GM12878 (cell line): ENCODE measurements at places on chromosomes 3 and 15. TPM values are rescaled to one million over a fixed set of nuclear protein-coding genes. Genes with fewer than 3 reads are reported as not detected.

Gene HACD2
- total RNA-seq: 20.4 and 21.5 TPM in 2 replicates

Gene GP5
- 0.05 TPM in 1 of 2 replicates, not detected in the other for total RNA-seq

Gene GPR27
- total RNA-seq: not detected in 2 replicates

Gene SCG5
- 0.53 and 0.62 TPM in 2 replicates for total RNA-seq

Gene THSD4
- total RNA-seq: 0.03 and 0.13 TPM in 2 replicates

Gene GPR171
- total RNA-seq: not detected in 2 replicates

Gene FOXL2
- total RNA-seq: 0.08 TPM in 1 of 2 replicates, not detected in the other

Gene SERPINI2
- total RNA-seq: 0.19 and 0.33 TPM in 2 replicates

DNA sequence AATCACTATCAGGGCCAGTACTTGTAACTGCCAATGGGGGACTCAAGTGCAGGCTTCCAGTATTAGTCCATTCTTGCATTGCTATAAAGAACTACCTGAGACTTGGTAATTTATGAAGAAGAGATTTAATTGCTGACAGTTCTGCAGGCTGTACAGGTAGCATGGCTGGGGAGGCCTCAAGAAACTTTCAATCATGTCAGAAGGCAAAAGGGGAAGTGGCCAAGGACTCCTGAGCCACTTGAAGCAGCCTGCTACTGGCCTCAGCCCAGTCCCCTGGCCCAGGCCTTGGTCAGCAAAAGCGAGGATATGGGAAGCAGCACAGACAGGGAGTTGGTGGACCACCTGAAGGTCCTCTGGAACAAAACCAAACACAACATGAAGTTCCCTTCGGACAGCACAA lies 29.2 kb upstream of the OR5K1 start:
- DNase-seq: no peak

DNA sequence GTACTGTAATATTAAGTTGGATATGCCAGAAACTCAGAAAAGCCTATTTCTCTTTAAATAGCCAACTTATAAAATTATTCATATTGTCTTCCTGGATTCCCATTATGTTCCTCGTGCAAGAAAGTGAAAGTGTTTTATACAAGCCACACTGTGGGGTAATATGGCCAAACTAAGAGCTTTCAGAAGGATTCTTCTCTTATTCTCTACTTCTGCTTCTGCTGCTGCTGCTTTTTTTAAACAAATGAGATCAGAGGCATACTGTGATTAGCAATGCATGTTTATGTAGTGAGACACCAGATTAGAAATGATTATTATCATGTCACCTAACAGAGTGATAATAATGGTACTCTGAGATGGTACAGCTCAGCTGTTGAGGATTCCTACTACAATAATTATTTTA lies 1026.5 kb upstream of the CFAP20DC start:
- no peak for DNase-seq

DNA sequence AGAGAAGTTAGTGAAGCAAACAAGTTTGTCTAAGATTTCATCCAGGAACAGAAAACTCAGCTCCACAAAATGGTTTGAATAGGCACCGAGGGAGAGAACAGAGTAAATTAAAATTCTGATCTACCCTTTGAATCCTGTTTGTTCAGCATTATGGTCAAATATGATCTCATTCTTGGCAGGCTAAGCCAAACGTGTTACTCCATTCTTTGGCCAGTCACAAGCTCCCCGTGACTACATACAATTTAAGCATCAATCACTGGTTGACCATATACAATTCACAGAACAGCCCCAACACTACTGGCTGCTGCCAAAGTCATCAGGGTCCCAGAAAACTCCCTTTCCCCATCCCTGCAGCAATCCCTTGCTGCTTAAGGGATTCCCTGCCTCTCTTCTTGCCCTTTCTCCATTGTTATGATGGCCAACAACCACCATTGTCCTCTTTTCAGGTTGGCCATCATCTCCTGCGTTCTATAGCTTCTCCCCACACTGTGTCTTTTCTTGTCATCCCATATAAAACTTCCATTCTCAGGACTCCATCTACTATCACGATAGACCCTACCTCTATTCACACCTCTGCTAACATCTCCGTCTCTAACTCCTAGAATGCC lies 46.3 kb downstream of the GOLIM4 start:
- no peak for DNase-seq

DNA sequence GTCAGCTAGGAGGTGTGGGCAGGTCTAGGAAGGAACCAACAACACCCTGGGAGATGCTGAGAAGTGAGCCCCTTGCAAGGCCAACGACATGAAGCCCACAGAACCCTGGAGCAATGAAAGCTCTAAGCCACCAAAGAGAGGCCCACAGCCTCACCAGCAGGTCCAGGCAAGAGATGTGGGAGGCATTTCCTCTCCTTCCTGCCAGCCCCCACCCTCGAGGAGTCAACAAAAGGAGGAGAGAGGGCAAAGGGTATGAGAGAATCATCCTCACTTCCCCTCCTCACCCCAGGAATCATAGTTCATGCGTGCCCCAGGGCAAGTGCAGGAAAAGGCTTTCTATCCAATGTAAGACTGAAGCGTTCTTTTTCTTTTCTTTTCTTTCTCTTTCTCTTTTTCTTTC lies 195.8 kb downstream of the SHQ1 start:
- no peak for DNase-seq

GRCh38 chr3:144660186-144660585 lies 688.6 kb downstream of the DIPK2A start:
- DNase-seq: no peak

GRCh38 chr15:33448961-33449606 lies 138.3 kb downstream of the RYR3 start:
- no peak for DNase-seq

DNA sequence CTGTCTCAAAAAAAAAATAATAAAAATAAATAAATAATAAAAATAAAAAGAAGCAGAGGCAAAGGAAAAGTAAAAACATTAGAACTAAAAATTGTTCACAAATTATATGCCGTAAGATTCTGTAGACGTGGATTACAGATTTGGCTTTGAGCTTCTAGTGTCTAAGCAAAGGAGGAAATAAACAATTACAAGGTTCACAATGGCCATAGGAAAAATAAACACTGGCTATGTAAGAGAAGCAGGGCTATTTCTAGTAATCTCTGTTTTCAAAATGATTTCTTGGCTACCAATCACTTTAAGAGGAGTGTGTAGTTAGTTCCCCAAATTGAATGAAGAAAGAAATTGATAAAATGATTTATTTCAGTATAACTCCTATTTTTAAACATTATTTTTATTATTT lies 54.5 kb downstream of the TMEM41A start:
- no peak for DNase-seq
